ENCODE measurements at places on chromosomes 11 and 22.

DNA sequence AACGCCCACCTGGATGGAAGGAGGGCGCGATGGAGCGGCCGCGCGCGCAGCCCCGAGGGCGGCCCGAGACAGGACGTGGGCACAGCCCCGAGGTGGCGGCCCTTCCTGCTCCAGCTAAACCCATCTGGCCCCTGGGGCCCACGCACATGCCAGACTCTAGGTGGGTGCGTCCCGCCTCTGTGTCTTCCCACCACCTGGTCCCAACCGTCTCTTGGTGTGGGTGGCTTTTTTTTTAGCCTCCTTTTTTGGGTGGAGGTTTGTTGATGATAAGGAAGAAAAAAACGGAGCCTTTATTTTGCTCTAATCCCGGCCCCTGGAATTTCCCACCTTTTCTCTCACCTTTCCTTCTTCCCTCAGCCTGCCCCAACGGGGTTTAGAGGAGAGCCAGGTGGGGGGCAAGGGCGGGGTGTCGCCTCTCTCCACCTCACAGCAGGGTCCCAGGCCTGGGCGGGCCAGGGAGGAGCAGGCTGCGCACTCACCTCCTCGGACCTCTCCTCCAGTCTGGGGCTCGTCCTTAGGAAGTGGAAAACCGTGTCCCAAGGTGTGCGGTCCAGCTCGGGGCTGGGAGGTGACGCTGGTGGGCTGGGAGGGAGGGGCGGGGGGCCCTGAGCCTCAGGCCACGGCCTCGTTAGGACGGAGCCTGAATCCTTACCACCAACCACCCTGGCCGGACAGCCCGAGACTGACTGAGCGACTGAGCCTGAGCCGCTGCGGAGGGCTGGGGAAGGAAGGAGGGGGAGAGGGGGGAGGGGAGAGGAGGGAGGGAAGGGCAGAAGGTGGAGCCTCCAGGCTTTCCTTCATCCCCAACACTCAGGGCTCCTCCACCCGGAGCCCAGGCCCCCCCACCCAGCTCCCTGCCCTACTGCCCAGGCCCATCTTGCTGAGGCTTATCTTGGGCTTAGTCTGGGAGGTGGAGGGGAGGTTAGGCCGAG is at the start of gene SOX10:
Gene SOX10 (minus strand): TSS at position 696 of the 932 bp plus-strand sequence. CDS start 771 bp downstream, outside the sequence.
- no peak for DNase-seq

- DNase-seq = no peak
These were observed 15.0 kb downstream of the VWCE start for GRCh38 chr11:61279934-61280659.

GRCh38 chr22:49880281-49880680 is 26.6 kb downstream of the ZBED4 start:
- DNase-seq = no peak

GRCh38 chr11:17005646-17006045 is 8.6 kb downstream of the PLEKHA7 start:
- no peak for DNase-seq

GRCh38 chr11:42762348-42762747 is 549.4 kb upstream of the API5 start:
- no peak for DNase-seq

- DNase-seq = no peak
These were observed 6.6 kb upstream of the SNX32 start for GRCh38 chr11:65826984-65827735.

DNA sequence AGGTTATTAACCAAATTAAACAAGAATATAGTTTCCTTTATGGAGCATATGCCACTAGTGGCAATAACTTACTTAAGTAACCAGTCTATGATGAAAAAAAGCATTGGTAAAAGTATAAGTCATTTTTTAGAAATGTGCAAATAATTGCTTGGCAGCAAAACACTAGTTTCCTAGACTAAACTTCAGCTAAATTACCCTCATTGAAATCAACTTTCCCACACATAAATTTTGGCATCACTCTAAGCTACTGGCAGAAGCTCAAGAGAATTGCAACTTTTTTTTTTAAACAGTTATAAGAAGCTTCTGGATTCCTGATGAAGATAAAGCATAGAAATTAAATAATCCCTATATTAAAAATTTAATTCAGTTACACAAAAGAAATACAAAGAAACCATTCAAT is 12.5 kb downstream of the CCDC34 start:
- DNase-seq = no peak

DNA sequence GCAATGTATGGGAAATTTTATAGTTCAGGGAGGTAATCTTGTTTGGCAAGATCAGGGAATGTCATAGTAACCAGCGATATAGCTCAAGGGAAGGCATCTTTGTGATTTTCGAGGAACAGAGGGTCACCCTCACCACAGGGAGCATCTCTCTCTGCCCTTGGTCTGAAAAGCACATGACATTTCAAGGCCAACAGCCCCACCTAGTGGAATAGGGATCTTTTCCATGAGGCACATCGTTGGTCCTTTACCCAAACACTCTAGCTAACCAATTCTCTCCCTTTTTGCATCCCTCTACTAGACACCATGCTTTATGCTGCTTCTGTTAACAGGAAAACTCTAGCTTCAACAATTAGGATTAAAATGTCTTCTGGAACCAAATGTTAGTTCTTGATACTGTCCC is 179.0 kb downstream of the GRM5 start:
- no peak for DNase-seq

DNA sequence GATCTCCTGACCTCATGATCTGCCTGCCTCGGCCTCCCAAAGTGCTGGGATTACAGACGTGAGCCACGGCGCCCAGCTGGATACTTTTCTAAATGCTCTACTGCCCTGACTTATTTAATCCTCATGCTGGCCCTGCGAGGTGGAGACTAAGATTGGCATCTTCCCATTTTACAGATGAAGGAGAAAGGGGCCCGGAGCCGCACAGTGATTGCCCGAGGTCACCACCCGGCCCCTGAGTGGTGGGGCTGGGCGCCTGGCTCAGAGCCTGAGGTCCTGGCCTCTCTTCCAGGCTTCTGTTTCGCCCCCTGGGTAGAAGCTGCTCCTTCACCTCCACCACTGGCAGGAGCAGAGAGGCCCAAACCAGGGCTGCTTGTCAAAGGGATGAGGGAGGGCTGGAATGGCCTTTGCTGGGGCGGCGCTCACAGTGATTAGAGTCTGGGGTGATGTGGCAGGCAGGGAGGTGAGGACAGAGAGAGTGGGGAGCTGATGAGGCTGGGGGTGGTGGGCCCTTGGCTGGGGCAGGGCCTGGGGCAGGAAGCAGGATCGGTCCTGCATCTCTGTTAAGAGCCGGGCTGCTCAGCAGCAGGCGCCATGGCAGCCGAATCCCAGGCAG is 15.4 kb upstream of the MPPED1 start:
- no peak for DNase-seq

DNA sequence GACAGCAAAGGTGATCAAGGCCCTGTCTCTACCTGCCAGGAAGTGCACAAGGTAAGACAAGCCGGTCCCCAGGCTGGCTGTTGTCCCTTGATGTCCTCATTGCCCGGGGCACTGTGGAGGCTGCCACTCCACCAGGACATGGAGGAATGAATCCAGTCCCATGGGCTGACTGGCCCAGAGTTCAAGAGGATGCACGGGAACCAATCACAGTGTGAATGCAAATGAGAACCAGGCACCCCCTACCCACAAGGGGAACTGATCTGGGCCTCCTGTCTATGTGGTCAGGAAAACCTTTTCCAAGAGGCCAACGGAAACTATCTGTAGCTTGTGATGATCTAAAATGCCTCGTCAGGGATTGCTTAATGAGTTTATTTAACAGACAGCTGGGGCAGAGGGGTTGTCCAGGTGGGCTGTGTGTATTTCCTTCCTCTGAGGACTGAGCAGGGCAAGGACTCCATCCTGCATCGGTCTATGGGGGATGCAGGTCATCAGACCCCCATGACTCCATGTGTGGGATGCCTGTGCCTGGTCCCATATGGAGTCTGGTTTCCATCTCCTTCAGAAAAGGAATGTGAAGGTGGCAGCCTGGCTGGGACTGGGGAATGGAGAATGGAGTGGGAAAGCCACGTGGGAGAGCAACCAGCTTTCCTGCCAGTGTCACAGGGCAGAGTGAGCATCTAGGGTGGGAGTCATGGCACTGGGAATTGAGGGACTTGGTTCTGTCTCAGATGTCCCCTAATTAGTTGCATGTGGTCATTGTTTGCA is 60.5 kb downstream of the CD82 start:
- no peak for DNase-seq

- no peak for DNase-seq
These were observed 361.3 kb downstream of the GRM5 start for GRCh38 chr11:88704485-88704884.
